ENCODE measurements at places on chromosomes 5 and 9.

DNA sequence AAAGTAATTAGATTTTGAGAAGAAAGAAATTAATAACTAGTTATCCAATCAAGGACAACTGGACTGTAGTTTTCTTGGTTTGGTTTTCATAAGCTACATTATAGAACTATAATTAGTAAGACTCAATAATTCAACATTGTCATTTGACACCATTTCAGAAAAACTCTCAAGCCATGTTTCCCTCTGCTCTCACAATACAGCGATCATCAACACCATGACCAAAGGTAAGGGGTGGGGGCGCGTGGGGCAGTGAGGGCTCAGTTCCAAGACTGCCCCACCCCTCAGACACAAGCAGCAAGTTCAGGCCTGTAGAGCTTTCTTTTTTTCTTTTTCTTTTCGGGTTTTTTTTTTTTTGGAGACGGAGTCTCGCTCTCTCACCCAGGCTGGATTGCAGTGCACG lies 6.4 kb downstream of the CMBL start:
- DNase-seq, result no peak

GRCh38 chr5:149265597-149265996 lies 6.1 kb upstream of the AFAP1L1 start:
- no peak for DNase-seq

- no peak for DNase-seq
Observed at GRCh38 chr5:176352116-176352878, 9.3 kb downstream of the KIAA1191 start.

GRCh38 chr5:53884417-53884816 lies 324.0 kb downstream of the NDUFS4 start:
- DNase-seq, result no peak

- no peak for DNase-seq
Observed at GRCh38 chr5:154042766-154043165, 4.0 kb downstream of the MFAP3 start.

DNA sequence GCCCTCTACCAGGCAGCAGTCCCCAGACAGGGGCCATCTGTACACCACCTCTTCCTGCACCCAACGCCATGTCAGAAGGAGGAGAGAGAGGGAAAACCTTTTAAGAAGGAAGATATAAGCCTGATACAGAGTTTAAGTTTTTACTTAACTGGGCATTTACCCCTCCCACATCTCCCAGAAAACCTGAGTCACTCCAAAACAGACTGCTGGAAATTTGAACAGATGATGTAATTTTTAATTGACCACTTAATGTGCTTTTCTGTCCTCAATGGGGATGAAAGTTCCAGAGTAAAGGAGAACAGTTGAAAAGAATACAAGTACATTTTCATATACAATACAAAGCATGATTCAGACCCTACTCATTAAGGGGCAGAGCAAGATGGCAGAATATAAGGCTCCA lies 63.9 kb downstream of the TTC39B start:
- DNase-seq, result no peak

DNA sequence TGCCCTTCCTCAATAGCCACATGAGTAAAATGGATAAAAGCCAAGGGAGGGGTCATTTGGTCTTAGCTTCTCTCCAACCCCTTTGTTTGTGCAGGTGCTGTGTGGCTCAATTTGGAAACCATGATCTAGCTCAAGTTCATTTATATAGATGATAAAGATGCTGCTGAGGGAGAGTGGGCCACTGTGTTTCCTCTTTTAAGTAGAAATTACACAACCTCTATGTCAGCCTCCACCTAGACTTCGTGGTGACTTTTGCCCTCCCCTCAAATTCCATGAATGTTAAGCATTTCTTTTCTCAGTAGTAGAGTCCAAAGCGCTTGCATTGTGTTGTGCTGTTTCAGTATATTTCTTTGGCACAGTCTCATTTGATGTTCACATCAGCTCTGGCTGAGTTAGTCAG lies 241.4 kb downstream of the ARHGAP26 start:
- no peak for DNase-seq

- DNase-seq, result no peak
Observed at GRCh38 chr5:56698463-56699381, 116.6 kb upstream of the MAP3K1 start.

DNA sequence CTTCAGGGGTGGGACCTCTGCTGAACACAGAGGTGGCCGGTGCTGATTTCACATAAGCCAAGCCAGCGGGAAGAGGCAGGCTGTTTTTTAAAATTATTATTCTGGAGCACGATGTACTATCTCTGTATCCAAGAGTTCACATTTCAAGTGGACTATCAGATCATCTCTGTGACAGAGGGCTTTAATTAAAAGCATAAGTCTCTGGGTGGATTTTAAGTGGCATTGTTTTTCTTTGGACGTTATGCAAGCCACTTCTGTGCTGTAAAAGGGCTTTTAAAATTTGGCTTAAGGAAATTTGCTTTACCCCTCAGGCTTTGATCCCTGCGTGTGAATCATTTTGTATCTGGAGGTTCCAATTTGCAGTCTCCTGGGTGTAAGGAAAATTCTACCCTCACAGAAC lies 124.7 kb downstream of the PALM2AKAP2 start:
- no peak for DNase-seq

- DNase-seq, result no peak
Observed at GRCh38 chr9:9142001-9142400, 1342.4 kb upstream of the DMAC1 start.

- no peak for DNase-seq
Observed at GRCh38 chr5:69477170-69477569, 15.4 kb upstream of the OCLN start.

GRCh38 chr5:53219174-53219573 lies 109.6 kb upstream of the MOCS2 start:
- no peak for DNase-seq

DNA sequence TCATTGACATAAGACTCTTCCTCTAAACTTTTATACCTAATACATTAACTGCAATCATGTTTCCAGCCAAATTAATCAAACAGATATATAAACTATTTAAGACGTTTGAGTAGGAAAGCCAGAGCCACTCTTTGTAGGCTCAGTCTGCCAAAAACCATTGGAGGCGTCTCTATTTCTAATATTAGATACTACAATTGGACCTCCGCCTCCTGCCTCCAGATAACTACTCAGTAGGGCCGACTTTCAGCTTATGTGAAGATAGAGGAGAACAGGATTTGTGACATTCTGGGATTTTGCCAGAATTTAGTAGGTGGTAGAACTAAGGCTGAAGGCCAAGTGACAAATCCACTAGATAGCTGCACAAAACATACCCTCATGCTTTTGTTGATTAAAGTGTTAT lies 463.0 kb downstream of the CETN3 start:
- no peak for DNase-seq

GRCh38 chr5:164000819-164001218 lies 495.4 kb downstream of the MAT2B start:
- DNase-seq, result no peak

DNA sequence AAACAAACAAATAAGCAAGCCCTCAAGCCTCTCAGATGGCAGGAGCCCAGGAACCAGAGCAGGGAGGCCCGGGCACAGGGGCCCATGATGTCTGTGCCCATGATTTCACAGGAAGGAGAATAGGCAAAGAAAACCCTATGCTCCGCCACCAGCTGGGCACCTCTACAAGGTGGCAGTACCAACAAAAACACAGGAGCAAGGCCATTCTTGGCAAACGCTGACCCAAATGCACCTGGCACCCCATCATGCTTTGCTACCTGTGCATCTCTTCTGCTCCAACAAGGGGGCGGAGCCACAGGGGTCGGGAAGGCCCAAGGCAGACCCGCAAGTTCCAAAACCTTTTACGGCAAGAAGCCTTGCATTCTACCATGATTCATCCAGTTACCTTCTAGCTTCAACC lies 3.1 kb downstream of the BRD3 start:
- no peak for DNase-seq

GRCh38 chr9:36993933-36994764 lies 39.9 kb downstream of the PAX5 start:
- DNase-seq, result no peak

DNA sequence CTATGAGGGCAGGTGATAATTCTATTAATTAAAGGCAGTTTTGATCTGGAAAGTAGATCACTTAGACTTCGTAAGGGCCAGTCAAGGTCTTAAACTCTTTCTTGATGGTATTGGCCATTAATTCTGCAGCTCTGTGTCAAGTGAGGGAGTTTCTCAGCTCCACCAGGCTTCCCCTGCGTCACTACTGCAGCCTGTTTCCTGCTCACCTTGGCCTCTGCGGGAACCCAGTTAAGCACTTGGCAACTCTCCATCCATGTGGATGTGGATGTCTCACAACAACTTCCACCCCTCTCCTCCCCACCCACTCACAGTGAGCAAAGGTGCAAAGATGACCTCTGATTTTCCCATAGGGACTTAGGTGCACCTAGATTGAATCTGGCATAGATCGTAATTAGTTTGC lies 191.6 kb downstream of the PLK2 start:
- no peak for DNase-seq

GRCh38 chr5:159735749-159736660 lies 180.3 kb upstream of the ADRA1B start:
- DNase-seq, result no peak

DNA sequence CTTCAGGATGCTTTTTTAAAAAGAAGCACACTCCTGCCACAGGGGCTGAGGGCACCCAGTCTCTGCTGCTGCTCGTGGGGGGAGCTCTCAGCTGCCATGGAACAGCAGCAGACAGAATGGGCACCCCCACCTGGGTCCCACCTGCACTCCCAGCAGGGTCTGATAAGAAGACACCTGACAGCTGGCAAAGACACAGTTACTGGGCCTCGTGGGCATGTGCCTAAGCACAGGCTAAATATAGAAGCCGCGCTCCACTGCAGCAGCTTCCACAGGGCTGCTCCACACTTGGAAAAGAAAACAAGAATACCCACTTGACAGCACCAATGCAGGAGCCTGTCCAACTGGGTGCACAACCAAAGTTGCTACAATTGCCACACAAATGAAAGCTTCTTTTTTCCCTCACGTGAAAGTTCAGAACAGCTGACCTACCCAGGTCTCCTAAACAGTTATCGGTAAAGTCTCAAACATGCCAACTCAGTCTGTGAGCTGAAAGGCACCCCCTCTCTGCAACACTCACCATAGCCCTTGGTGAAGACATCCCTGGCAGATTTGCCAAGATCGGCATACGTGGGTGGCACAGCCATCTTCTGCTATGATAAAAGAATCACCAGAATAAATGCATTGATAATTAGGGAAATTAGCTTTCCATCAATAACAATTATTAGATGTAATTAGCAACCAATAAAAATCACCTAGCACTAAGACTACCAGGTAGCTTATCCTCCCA lies 12.2 kb downstream of the VDAC1 start:
- DNase-seq, result no peak

GRCh38 chr5:68225911-68226545 lies 10.5 kb downstream of the PIK3R1 start:
- peak; percentile 32 for DNase-seq

DNA sequence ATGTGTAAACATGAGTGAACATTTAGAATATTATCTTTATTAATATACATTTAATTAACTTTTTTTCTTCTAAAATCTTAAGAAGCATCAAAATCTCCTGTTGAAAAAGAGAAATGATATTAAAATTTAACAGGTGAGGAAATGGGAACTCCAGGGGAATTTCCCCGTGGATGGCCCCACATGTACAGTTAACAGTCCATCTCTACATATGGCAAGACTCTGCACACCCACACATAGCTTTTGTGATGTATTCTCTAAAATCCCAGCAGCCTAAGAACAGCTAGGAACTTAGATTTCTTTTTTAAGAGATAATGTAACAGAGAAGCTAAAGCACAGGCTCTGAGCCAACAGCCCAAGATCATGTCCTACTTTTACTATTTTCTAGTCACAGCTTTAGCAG lies 556.3 kb upstream of the RGMB start:
- DNase-seq, result no peak

DNA sequence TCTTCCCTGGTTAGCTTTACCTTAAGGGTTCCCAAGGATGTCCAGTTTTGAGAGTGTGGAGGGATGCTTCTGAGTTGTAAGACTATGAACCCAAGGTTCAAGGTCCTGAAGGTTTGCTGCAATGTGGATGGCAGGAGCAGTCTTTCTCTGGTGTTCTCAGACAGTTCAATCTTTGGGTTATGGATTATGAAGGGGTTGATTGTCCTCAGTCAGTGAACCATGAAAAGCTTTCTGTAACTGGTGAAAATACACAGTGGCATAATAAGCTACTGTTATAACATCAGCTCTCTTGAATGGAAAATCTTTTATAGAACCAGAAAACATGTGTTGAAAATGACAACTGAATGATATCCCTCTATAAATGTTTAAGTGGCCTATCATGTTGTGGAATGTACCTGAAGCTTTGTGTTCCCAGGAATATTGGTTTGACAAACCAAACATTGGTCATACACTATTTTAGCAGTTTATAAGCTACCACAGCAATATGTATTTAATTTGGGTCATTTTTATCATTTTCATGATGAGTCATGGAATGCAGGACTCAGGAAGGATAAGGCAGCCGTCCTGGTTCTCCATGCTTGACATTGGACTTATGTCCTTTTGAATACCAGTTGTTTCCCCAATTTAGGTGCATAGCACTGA lies 1041.8 kb upstream of the ARRDC3 start:
- no peak for DNase-seq

GRCh38 chr5:128196791-128197190 lies 113.2 kb downstream of the SLC12A2 start:
- no peak for DNase-seq

GRCh38 chr5:179867476-179867875 lies 8.9 kb upstream of the MRNIP start:
- no peak for DNase-seq

DNA sequence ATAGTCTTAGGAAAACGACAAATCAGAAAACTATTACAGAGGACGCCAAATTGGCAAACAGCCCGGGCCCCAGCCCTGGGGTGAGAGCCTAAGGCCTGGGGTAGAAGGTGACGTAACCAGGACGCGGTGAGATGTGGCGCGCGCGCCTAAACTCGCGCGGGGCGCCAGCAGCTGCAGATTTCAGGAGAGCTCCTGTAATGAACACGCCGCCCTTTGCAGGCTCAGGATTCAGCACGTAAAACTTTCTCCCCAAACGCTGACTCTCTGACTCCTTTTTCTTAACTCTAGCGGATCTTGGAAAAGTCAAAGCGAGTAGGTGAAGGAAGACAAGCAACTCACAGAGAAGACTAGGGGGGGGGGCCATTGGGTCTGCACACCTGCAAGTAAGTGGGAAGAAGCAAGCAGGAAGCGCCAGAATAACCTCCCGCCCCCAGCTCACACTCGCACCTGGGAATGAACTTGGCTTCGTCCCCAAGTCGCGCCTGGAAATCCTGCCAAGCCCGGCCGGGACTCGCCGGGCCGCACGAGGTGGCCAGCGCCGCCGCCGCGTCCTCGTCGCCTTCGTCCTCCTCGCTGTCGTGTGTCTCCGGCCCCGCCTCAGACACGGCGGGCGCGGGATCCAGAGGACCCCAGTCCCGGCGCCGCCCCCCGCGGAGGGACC lies 822 bp downstream of the RASEF start:
- DNase-seq, result peak; percentile 23

DNA sequence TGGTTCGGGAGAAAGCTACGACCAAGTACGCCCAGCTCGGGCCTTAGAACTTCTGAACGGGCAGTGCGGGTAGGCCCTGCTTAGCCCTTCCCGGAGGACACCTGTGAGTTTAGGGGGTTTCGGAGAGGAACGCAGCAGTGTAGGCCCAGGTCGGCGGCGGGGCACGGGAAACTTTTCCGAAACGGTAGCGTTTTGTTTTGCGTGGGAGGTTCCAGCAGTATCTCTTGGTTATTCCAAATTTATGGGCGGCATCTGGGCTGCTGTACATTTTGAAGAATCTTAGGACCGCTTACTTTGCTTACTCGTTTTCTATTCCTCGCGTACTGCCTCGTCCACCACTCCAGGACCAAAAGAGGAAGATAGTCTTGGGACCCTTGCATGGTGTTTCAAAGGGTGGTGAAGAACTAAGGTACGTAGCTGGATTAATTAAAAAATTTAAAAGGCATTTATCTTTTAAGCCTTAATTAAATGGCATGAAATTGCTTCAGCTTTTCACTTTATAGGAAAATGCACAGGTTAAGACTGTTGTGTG lies 492 bp downstream of the TENT2 start:
- no peak for DNase-seq

All from HuH-7 (cell line).